ENCODE measurements at places on chromosomes 16 and 17.

DNA sequence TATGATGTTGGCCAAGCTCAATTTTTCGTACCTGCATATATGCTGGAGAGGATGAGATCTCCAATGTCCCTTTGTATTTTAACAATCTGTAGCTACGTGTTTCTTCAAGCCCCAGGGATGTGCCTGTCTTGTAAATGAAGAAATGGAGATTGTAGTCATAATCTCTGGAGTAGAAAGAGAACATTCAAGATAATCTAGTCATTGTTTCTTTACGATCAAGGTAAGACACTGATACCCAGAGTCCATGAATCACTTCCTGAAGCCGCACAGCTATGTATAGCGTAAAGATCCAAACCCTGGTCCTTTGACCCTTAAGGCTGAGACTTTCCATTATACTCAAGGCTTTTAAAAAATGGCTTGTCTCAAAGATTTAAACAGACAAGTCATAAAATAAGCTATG lies 205.5 kb downstream of the HS3ST3B1 start:
- DNase-seq, result no peak

- DNase-seq, result no peak
Measured at GRCh38 chr17:78748048-78748729, 33.9 kb downstream of the CYTH1 start.

- peak; percentile 8 for DNase-seq
Measured at GRCh38 chr17:29760279-29761039, 137.7 kb upstream of the CORO6 start.

DNA sequence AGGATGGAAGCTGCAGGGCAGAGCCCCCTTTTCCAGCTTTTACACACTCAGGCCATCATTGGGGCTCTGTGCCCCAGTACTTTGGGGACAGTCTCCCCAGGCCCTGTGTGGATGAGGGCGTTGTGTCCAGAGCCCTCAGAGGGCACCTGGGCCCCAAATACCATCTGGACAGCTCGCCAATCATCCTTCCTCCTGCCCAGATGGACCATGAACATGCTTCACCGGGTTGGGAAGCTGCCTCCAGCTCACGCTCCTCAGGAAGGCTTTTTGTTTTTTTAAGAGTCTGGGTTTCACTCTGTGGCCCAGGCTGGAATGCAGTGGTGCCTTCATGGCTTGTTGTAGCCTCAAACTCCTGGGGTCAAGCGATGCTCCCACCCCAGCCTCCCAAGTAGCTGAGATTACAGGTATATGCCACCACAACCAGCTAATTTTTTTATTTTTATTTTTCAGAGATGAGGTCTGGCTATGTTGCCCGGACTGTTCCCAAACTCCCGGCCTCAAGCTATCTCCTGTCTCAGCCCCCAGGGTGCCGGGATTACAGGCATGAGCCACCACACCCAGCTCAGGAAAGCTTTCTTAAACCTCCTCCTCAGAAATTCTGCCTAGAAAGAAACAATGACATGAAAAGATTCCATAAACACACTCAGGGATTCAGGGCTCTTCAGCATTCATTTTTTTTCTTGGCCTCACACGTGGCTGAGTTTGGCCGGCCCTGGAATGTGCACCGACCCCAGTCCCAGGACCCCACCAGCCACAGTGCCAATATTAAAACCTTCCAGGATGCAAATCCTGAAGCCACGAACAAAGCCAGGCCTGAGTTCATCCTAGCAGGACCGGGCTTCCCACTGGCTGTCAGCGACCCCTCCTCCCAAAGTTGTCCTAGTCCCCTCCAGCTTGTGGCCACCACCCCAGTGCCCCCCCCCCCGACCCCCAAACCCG lies 27.4 kb upstream of the ZNF423 start:
- DNase-seq, result no peak

DNA sequence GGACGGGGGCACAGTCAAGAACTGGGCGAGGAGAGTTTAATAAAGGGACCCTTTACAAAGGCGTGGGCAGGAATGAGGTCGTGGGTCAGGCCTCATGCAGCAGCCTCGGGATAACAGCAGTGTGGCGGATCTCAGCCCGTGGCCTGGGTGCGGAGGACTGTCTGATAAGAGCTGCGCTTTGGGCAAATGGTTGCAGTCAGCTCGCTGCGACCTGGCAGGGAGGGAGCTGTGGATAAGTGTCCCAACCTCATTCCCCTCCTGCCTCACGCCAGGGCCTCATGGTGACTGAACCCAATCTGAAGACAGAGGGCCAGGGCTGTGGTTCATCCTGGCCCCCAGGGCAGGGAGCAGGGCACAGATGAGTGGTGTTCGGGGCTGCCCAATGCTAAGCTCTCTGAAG lies 13.6 kb downstream of the SMTNL2 start:
- no peak for DNase-seq

- no peak for DNase-seq
Measured at GRCh38 chr17:80491478-80492342, 15.3 kb upstream of the NPTX1 start.

DNA sequence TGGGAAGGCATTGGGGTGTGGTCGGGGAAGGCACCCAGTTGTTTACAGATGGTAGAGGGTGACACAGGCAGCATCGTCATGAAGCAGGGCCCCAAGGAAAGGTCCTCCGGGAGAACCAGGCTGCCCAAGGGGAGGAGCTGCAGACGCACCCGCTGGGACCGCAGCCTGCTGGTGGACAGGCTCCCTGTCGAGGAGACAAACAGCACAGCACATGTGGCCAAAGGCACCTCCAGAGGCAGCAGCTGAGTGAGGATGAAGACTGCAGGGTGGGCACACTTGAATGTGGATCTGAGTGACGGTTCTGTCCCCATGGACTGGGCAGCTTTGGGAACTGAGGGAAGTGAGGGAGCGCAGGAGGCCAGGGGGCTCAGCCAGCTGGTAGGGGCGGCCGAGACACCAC lies 12.4 kb downstream of the CHMP1A start:
- DNase-seq, result no peak

- no peak for DNase-seq
Measured at GRCh38 chr16:7509963-7510601, 177.4 kb downstream of the RBFOX1 start.

DNA sequence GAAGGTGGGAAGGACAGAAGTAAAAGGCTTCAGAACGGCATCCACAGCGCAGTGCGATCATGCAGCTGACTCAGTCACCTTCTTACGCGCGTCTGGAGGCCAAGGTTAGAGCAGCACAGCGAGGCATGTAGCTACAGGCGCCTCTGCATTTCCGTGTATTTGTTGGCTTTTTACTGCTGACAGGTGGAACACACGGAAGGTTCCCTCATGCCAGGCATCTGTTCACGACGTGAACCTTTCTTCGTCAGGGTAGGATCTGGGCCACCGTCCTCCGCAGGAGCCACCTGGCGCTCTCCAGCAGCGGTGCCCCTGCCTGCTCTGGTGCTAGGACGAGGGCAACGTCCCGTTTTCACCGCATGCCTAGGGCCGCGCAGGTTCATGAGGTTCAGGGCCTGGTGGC lies 15.3 kb downstream of the TMEM204 start:
- DNase-seq, result no peak

- no peak for DNase-seq
Measured at GRCh38 chr17:16293931-16294330, 59.3 kb downstream of the CENPV start.

DNA sequence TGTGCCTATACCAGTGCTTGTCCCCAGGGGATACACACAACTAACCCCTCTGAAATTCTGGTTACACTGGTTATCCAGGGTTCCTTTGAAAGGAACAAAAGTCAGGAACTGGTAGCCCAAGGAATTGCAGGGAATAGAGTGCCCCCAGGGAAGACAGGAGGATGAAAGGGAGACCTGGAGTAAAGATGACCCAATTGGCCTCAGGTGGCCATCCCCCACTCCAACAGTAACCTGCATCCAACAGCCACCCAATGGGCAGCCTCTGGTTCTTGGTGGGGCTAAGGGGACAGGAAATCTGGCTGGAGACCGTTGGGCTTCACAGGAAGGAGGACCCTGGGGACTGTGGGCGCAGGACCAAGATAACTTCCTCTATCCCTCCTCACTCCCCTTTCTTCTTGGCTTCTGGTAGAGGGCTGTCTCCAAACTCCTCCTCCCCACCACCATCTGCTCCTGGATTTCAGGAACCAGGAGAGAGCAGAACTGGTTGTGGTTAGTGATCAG lies 826 bp upstream of the MPO start:
- DNase-seq, result no peak

DNA sequence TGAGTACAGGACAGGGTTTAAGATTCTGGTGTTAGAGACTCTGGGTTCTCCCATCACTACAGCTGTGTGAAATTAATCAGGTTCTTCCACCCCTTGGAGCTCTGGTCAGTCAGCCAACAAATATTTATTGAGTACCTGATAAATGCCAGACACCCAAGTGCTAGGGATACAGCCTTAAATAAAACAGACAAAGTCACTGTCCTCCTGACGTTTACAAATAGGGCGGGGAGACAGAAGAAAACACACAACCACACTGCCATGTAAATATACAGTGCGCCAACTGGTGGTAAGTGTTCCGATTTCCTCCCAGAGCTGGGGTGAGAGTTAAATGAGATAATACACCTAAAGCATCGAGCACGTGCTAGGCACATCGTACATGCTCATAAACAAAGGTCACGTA lies 121.0 kb downstream of the COPRS start:
- DNase-seq, result peak; percentile 33

DNA sequence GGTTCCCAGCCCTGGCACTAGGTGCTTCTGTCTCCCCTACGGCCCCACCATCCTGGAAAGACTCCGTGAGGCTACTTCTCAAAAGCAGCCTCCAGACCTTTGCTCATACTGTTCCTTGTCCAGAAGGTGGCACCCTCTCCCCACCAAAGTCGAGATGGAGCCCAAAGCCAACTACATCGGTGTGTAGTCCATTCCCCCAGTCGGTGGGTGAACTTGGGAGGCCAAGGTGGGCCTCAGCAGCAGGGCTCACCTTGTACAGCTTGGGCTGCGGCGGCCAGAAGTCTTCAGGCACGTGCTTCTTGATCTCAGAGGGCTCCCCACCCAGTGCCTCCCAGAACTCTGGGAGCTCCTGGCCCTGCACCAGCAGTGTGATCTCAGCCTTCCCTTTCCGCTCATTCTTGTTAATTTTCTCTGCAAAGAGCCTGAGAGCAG lies 10.2 kb downstream of the FLII start:
- DNase-seq, result peak; percentile 69
